ENCODE measurements at places on chromosomes 6 and 20. TPM values are rescaled to one million over a fixed set of nuclear protein-coding genes. Genes with fewer than 3 reads are reported as not detected.

DNA sequence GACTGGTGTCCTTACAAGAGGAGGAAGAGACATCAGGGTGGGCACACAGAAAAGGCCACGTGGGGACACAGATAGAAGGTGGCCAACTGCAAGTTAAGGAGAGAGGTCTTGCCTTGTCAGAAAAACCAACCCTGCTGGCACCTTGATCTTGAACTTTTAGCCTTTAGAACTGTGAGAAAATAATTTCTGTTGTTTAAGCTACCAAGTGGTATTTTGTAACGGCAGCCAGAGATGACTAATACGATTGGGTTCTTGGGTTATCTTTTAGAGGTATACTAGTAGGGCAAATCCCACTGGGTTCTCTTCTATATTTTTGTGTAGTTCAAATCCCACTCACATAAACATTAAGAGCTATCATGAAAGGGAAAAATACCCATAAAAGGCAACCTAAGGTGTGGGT lies 31.9 kb upstream of the ZBTB24 start:
- no peak for DNase-seq

The NUP153 gene
- polyA plus RNA-seq: 60.8 TPM

GRCh38 chr20:53216856-53217576 lies 244.9 kb downstream of the TSHZ2 start:
- DNase-seq: peak; percentile 44

The ARHGAP40 gene
- 0.98 TPM for polyA plus RNA-seq

GRCh38 chr6:81613606-81614005 lies 138.9 kb downstream of the TENT5A start:
- no peak for DNase-seq

The DEFB124 gene
- polyA plus RNA-seq: not detected

GRCh38 chr6:5287205-5287965 lies 26.1 kb downstream of the FARS2 start:
- DNase-seq: no peak

DNA sequence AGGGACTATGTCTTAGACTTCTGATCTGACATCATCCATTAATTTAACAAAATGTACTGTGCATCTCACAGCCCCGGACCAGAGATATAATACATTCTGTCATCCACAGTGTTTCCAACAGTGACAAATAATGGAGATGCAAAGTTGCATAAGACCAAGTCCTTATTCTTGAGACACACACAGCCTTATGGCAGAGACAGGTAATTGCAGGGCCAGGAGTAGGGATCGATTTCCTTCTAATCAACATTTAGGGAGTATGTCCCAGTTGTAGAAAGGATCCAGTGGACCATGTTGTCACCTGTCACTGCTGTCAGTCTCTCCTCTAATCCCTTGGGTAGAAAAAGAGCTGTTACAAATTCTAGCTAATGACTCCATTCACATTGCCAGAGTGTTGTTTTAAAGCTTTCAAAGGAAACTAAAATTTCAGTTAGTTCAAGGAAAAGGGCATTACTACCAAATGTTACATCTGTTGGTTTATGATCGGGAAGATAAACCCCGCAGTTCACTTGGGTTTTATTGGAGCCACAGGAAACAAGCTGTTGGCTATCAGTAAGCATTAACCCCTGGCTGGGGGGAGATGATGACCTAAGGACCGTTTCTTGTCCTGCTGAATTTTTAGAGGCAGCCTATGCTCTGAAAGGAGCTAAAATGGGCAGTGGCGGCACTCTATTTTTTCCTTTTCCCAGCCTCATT lies 111.4 kb upstream of the ATXN1 start:
- DNase-seq: no peak

- DNase-seq: no peak
Observed at GRCh38 chr6:89807581-89807980, 12.0 kb downstream of the MDN1 start.

The DSN1 gene
- 18.5 TPM for polyA plus RNA-seq

- no peak for DNase-seq
Observed at GRCh38 chr6:54285595-54285994, 22.6 kb upstream of the TINAG start.

GRCh38 chr6:87904011-87904410 lies 143.6 kb upstream of the SPACA1 start:
- no peak for DNase-seq

DNA sequence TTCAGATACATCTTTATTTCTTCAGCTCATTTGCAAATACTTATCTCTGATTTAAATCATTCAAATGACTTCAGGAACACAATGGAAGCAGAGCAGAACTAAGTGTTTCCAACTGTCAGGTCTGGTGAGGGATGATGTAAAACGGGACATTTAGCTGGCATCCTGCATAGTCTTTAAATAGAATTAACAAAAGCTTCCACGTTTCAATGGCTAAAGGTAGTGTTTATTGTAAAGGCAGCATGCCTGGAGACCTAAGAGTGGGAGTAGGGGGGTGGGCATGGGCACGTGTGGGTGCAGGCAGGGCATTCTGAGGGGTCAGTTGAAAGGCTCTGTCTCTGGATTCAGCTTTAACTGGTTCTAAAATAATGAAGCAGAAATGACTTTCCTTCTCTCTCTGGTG lies 174.9 kb downstream of the PLCB1 start:
- DNase-seq: no peak

- no peak for DNase-seq
Observed at GRCh38 chr20:38434301-38434741, 807 bp downstream of the SNHG17 start.

The TMEM74B gene
- polyA plus RNA-seq: 3.0 TPM

DNA sequence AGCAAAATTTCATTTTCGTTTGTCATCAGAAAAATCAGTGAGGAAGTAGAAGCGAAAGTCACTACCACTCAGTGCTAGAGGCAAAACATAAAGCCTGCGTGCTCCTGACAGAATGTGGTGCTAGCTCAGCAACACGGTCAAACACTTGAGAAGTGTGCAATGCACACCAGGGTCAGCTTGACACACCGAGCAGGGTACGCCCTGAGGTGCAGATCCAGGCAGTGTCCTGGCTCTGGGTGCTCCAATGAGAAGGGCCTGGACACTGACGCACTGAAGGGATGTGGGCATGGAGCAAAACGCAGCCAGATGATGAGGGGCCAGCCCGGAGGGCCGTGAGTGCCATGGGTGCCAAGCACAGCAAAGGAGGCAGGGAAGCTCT lies 5.9 kb downstream of the RNASET2 start:
- no peak for DNase-seq

GRCh38 chr20:36585410-36586125 lies 12.2 kb downstream of the TGIF2 start:
- DNase-seq: no peak

GRCh38 chr20:8524101-8525016 lies 392.3 kb downstream of the PLCB1 start:
- no peak for DNase-seq

The PNRC1 gene
- 155 TPM for polyA plus RNA-seq

DNA sequence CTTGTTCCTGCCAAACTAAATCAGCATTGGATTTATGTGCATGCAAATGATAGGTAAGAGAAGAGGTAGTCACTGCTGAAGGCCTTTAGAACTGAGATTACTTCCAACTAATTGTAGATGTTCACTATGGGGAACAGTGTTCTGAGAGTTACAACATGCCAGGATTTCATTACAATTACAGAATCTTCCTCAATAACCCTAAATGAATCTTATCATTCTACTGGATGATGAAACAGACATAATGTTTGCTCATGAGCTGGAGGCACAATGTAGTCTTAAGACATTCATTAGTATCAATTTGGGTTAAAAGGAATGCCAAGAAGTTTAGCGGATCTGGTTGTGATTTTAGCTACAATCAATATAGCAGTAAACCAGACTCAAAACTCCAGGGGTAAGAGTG lies 248.9 kb upstream of the THEMIS start:
- DNase-seq: no peak

- no peak for DNase-seq
Observed at GRCh38 chr20:47774131-47774777, 11.0 kb downstream of the SULF2 start.

GRCh38 chr6:79872986-79873385 lies 74.4 kb downstream of the ELOVL4 start:
- DNase-seq: no peak

DNA sequence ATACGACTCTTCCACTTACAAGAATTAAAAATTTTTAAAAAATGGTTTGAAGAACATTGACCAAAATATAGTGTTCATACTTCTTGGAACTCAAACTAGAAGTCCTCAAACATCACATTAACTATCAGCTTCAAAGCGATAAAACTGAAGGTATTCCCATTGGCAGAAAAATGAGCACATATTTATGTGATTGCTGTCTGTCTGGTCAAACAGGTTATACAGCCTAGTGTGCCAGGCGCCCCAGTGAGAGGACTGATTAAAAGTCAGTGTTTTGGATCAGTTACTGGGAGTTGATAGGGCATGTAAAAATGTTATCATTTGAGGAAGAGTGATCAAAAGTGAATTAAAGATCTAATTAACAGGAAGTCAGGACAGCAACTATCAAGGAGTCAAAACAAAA lies 738.8 kb downstream of the HDGFL1 start:
- no peak for DNase-seq

DNA sequence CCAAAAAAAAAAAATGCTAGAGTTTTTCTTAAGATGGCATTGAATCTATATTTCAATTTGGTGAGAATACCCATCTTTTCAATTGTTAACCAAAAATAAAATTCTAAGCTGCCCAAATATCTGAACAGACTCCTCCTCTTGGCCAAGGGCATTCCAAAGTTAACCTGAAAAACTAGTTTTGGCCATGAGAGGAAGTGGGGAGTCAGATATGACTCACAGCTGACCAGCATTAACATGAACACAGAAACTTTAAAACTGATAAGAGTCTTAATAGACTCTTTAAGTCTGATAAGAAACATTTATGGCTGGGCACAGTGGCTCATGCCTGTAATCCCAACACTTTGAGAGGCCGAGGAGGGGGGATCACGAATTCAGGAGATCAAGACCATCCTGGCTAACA lies 171.3 kb downstream of the FAXC start:
- DNase-seq: no peak

DNA sequence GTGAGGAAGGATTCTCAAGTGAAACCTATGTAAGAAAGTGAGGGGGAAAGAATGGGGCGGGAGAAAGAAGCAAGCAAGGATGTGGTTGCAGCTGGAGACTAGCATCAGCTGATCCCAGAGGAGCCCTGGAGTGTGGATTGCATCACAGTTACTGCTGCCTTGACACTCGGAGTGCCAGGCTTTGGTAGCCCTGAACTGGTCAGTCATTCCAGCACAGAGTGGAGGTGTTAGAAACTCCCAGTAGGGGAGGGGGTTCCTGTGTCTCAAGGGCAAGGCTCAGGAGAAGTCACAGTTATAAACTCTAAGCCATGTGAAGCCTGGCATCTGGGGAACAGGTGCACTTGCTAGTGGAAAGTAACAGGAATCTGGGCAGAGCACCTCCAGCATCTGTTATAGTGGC lies 23.5 kb downstream of the SNAP25 start:
- DNase-seq: no peak

DNA sequence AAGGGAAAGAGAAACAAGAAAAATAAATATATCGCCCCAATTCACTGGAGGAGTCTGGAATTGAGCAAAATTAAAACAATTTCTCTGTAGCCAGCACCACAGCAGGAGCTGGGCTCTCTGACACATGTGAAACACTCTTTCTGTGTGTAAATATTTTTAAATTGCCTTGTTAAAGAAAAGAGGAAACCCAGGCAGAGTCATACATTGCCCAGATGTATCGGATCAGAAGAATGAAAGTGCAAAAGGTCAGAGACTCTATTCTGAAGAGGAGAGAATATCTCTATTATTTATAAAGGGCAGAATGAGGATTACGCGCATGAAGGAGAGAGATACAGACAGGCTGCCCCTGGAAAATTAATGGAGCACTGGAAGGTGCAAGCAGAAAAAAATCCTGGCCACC lies 127.0 kb upstream of the MAN1A1 start:
- no peak for DNase-seq

DNA sequence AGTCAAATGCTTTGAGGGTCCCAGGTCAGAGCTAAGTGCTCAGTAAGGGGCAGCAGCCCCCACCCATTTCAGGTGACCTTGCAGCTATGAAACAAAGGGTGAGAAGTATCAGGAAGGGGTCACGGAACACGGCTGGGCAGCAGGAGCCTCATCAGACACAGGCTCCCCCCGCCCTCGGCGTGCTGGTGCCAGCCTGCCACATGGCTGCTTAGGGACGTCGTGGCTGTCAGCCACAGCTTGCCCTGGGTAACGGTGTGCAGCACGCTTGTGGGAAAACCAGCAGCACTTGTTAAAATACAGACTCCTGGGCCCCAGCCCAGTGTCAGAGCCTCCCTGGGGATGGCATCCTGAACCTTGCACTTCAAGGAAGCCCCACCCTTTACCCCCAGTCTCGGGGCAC lies 39.3 kb downstream of the SSR1 start:
- DNase-seq: no peak

GRCh38 chr20:52405417-52405816 lies 213.8 kb upstream of the ZFP64 start:
- no peak for DNase-seq

- DNase-seq: no peak
Observed at GRCh38 chr6:112682071-112682470, 334.9 kb downstream of the RFPL4B start.

DNA sequence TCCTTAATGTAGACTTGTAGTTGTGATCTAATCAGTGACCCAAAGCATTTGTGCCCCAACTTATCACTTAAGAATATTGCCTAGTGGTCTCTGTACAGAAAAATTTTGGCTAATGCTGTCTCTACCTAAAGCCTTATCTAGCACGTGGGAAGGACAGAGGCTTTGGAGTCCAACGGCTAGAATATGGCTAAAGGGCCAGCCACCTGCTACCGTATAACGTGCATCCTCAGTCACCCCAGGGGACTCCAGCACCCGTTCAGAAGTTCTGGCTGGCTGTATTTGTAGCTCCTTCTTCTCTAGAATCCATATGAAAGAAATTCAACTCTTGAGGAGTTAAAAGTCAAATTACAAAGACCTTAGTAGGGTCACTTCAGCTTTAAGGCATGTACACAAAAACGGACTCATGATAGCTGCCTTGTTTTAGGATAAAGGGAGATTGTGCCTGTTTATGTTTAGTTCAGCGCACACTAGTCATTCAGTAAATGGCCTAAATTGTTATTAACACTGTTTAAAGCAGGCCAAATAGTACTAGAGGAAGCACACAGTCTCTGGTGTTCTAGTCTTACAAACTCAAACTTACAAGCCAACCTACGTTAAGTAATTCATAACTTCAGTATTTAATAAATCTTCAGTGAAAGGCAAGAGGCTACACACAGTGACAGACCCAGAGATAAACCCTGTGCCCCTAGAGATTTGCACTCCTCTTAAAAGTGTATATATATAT lies 407.5 kb upstream of the PLCB4 start:
- DNase-seq: no peak

The OPN5 gene
- polyA plus RNA-seq: 0.52 TPM

DNA sequence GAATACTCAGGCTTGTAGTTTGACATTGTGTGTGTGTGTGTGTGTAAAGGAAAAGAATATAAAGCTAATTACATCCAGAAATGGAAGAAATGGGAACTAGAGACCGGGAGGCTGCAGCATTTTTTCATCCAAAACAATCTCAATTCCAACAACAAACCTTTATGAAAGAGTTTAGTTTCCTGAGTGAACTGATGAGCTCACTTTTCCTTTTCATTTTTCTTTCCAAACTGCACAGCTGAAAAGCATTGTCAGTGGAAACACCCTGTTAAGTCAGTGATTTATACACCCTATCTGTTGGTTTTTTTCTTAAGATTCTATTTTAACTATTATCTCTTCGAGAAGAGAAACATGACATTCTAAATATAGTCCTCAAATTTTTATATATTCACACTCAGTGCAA lies 130.9 kb downstream of the RFPL4B start:
- DNase-seq: no peak

- no peak for DNase-seq
Observed at GRCh38 chr6:49457771-49458170, 5.3 kb downstream of the MMUT start.

The F13A1 gene
- 15.4 TPM for polyA plus RNA-seq

GRCh38 chr6:136975089-136975715 lies 53.1 kb downstream of the SLC35D3 start:
- no peak for DNase-seq

The SYCP2 gene
- 7.1 TPM for polyA plus RNA-seq

The ADGRF4 gene
- polyA plus RNA-seq: 0.12 TPM

The SDCBP2 gene
- polyA plus RNA-seq: 2.6 TPM

Measured in right renal pelvis (tissue), 4 donors.